ENCODE measurements at places on chromosomes 6 and 20.
A peak's percentile ranks its signal among the peaks of the same experiment; 100 is the strongest.

DNA sequence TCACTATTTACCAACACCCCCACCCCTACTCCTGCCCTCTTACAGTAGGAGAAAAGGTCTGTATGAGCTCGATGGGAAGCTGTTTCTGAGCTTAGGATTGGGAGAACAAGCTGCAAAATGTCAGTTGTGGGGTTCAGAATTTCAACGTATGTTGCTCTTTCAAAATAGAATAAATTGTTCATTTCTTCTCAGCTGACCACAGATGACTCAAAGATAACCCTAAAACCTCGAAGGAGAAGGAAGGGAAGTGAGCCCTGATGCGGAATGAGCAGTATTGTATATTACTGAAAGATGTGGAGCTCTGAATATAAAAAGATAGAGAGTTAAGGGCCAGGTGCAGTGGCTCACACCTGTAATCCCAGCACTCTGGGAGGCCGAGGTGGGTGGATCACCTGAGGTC, 35.9 kb upstream of the MYLIP start:
- DNase-seq = peak; percentile 53

DNA sequence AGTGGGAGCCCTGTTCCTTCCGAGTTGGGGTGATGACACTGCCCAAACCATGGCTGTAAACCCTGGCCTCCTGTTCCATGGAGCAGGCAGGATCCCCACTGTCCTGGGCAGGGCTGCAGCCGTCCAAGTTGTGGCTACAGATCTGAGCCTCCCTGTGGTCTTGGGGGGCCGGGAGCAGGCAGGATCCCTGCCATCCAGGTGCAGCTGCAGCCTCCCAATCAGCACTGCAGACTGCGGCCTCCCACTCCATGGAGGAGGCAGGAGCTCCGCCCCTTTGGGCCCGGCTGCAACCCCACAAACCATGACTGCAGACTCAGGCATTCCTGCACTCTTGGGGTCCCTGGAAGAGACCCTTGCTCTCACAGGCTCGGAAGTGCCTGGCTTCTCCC, 872.1 kb upstream of the GJE1 start:
- DNase-seq = no peak

GRCh38 chr6:14193524-14193923, 76.0 kb downstream of the CD83 start:
- DNase-seq = no peak

GRCh38 chr6:30462482-30462881, 26.8 kb upstream of the HLA-E start:
- DNase-seq = no peak

DNA sequence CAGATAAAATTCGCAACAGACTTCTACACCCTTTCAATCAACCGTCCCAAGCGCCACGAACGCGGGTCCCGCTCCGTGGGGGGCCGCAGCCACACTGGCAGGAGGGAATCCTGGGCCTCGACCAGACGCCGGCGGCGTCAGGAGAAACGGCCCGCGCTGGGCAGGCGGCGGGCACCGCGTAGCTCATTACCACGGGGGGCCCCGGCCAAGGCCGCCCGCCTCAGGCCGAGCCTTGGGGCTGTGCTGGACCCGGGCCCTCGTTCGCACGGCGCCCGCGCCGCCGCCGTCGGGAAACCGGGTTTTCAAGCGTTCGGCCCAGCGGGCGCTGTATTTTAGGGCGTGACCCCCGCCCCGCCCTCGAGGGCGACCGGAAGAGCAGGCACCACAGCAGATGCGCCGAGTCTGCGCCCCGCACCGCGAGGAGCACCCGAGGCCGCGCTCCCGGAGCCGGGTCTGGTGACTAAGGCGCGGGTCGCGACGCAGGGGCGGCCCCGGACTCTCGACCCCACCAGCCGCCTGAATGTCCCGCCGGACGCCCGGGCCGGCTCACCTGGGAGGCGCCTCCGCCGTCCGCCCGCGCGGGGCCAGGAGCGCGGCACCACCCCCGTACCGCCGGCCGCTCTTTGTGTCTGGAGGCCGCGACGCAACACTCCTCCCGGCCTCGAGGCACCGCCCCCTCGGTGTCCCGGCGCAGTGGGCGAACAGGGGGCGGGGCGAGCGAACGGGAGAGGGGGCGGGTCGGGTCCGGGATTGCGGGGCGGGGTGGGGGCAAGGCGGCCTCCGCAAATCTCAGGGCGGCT, at the start of gene NINL:
NINL (minus strand) TSS at position 627 of the 800 bp plus-strand sequence. CDS start 58,944 bp downstream, outside the sequence.
- DNase-seq = no peak

- DNase-seq = no peak
Observed at GRCh38 chr6:169527306-169527705, 174.5 kb downstream of the WDR27 start.

DNA sequence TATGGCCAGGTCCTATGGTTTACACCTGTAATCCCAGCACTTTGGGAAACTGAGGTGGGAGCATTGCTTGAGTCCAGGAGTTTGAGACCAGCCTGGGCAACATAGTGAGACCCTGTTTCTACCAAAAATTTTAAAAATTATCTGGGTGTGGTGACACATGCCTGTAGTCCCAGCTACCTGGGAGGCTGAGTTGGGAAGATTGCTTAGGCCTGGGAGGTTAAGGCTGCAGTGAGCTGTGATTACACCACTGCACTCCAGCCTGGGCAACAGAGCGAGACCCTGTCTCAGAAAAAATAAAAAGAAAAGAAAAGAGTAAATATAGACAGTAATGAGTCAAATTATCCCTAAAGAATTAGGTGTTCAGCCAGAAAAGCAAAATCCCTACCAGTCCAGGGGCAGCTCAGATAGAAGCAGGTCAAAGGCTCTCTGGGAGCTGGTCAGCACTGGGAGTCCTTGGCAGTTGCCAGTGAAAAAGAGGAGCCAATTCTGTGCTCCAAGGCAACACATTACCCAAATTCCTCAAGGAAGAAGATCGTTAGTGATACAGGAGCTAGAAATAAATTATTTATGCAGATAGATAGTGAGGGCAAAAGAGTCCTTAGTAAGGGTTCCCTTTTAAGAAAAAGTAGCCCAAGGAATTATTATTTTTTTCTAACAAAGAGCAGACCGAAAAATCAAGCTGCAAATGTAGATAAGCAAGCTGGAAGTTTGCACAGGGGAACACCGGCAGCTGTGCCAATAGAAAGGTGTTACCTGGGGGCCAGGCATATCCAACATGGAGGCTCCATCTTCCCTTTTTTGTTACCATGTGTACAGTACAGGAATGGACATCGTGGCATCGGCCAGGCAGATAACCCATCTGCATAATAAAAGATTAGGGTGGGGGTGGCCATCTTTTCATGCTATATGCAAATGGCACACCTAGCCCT, 31.4 kb upstream of the SEC63 start:
- DNase-seq = no peak

DNA sequence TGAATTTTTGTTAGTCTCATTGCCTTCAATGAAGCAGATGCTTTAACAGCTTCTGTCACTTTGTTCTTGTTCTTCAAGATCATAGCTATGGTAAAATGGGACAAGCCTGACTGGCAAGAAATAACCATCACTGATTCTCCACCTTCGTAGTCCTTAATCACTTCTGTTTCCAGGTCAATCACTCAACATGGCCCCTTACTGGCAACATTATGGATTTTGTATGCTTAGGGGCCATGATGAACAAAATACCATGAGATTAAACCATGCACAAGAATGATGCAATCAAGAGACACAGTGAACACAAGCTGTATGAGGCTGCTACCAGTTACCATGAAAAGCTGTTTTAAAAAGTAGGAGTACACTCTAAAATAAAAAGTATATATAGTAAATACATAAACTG, 32.8 kb downstream of the ADNP start:
- DNase-seq = no peak

DNA sequence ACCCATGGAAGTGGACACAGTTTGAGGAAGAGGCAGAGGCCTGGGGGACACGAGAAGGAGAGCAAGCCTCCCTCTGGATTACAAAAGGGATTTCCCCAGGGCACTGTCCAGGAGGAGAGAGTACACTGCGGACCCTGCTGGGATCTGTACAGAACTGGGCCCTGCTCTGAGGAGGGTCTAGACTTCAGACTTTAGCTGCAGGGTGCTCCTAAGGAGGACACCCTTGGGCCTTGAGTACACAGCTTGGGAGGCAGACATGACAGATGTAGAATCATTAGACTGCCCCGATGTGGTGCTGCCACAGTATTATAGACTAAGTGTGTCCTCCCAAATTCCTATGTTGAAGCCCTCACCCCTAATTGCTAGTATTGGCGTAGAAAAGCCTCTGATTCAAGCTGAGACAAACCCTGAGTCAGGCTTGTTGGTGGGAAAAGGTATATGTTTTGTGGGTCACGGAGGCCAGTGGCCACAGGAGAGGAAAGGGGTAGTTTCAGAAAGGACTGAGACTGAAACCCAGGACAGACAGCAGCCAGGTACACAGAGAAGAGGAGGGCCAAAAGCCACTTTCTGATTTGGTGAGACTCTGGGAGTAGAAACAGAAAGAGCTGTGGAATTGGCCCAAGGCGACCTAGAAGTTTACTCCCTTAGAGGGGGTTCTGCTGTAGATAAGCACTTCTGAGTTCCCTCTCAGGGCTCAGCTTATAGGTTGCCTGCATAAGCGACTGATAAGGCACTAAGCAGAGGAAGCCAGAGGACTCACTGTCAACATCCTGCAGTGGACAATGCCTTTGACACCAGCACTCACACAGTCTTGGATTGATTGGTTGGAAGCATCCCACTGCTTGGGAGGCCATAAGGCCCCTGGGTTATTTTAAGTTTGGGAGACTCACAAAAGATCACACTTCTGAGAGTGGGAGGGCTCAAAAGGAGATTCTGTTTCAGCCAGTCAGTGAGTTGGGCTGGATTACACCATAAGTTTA, 16.5 kb upstream of the SH3BGRL2 start:
- no peak for DNase-seq

- no peak for DNase-seq
Observed at GRCh38 chr6:43452896-43453295, 2.5 kb downstream of the DLK2 start.

GRCh38 chr20:35225319-35226125, 968 bp upstream of the MMP24 start:
- DNase-seq = no peak

DNA sequence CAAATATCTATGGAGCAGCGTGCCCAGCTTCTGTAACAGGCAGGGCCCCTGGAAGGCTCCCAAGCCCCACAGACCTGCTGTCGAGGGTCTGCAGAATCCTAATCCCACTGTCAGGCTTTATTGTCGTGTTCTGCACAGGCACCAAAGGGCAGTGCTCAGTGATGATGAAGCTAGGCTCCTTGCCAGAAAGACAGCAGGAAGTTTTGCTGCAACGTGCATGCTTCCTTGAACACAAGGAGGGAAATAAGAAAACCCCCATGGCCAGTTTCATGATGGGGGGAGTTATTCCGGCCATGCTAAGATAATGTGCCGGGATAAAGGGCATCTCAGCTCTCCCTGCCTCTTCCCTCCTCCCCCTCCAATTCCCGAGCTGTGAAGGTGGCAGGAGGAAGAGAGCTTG, 109.4 kb upstream of the KCNG1 start:
- no peak for DNase-seq

DNA sequence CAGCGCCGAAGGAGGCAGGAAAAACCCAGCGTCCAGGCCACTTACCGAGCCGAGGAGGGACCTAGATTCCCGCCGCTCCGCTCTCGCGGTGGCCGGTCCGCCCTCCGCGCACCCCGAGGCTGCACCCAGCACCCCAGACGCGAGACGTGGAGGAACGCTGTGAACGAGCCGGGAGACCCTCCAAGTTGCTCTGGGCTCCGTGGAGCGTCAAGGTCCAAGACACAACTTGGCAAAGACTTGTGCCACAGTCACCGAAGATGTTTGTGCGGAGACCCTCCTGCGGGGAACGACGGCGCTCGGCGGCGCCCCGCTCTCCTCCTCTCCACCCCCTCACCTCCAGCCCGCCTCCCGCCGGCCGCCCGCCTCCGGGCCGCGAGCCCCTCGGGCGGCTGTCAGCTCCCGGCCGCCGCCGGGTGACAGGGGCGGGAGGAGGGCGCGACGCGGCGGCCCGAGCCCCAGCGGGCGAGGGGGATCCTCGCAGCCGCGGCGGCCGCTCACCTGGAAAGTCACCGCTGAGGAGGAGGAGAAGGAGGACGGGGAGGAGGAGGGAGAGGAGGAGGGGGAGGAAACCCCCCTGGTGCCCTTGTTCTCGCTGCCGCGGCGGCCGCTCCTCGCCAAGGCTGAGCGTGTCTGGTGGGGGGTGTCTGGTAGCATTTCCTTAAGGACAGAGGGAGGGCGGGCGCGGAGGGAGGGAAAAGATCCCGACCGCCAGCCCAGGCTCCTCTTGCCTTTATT, 637 bp upstream of the HIVEP2 start:
- DNase-seq = no peak

GRCh38 chr6:159267165-159267564, 98.0 kb downstream of the FNDC1 start:
- DNase-seq = no peak
